ENCODE measurements at places on chromosomes 5 and 9. TPM values are rescaled to one million over a fixed set of nuclear protein-coding genes. Genes with fewer than 3 reads are reported as not detected.

Gene LCN12
- 2.4 TPM for polyA plus RNA-seq

Gene CCL19
- polyA plus RNA-seq = 6.5 TPM

Gene OBP2B
- polyA plus RNA-seq = not detected

Gene KCTD16
- polyA plus RNA-seq = 0.08 TPM

Gene AJM1
- polyA plus RNA-seq = 1.3 TPM

Gene CCNI2
- 0.55 TPM for polyA plus RNA-seq

Gene PTGES
- 19.8 TPM for polyA plus RNA-seq

Gene PCDHGA12
- 1.2 TPM for polyA plus RNA-seq

Gene GRIA1
- 1.1 TPM for polyA plus RNA-seq

Gene FSTL4
- 0.35 TPM for polyA plus RNA-seq

Gene AGTPBP1
- polyA plus RNA-seq = 10.6 TPM

Gene SH2D3C
- 41.0 TPM for polyA plus RNA-seq

Gene SNCAIP
- 1.4 TPM for polyA plus RNA-seq

Gene PDE8B
- 1.8 TPM for polyA plus RNA-seq

Gene GCNT4
- 0.55 TPM for polyA plus RNA-seq

Data from lung (tissue), 17 donors.